CD4-positive, alpha-beta T cell treated with Interleukin-15 for 4 hours (primary cell): ENCODE measurements at places on chromosomes 12 and 14.

DNA sequence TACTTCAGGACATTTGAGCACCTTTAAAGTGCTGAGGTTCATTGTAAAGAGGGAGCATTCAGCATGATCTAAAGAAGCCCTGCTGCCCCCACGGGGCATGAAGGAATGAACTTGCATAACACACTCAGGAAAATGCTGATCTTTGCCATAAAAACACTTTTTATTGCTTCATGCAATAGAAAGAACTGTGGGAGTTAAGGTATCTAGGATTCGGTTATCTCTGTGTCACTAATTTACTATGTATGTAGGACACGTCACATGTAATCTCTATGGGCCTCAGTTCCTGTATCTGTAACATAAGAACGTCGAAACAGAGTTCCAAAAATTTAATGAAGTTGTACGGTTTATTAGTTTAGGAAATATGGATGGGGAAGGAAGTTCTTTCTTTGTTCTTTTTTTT lies 33.0 kb downstream of the BTBD7 start:
- DNase-seq: no peak

GRCh38 chr12:111773801-111774551 lies 7.2 kb downstream of the ALDH2 start:
- DNase-seq: no peak

DNA sequence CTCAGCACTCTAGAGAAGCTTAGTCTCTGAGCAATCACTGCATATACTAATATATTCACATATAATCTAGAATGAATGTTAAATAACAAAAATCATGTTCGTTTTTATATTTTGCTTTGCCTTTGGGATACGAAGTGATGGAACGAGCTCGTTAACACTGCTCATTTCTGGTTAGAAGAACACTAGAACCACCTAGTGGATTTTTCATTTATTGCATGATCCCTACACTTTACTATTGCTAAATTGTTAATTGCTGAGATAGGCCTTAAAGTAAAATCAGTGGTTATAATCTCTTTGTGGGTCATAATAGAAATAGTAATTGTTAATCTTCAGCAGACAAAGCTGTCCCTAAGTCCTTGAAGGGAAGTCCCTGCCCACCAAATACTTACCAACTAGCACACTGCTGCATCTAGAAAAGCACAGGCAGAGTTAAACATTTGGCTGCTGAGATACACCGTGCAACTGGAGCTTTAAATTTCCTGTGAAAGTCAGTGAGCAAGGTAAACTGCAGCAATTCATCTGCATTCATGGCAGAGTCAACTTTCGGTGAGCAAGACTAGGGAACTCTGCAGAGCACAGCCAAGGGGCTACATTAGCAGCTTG lies 353.7 kb downstream of the APAF1 start:
- DNase-seq: peak; percentile 3

GRCh38 chr12:1737652-1738286 lies 46.9 kb downstream of the ADIPOR2 start:
- no peak for DNase-seq

- DNase-seq: no peak
Measured at GRCh38 chr12:64494998-64495729, 43.2 kb downstream of the TBK1 start.

- no peak for DNase-seq
Measured at GRCh38 chr12:95200128-95200894, 17.0 kb downstream of the FGD6 start.

DNA sequence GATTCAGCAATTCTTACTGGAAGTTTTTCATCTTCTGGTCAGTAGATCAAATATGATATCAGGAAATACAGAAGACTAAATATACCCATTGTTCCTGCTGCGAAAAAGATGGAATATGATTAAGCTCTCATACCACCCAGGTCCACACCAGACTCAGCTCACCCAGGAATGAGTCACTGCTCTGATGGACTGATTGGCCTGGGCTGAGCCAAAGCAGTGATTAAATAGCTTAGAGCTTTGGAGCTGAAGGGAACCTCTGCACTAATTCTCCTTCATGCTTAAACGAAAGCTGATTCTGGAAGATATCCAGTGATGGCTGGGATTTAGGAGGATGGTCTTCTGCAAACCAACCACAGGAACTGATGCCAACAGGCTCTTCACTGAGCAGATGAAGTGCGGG lies 62.0 kb upstream of the SYT1 start:
- no peak for DNase-seq

- DNase-seq: no peak
Measured at GRCh38 chr12:100265732-100266584, 921 bp downstream of the DEPDC4 start.

- DNase-seq: no peak
Measured at GRCh38 chr12:15155271-15155670, 65.9 kb downstream of the RERG start.

GRCh38 chr12:122834921-122835749 lies at the start of gene HIP1R:
HIP1R (plus strand) TSS chr12:122835457; CDS start chr12:122835551, 94 bp downstream.
- DNase-seq: peak; percentile 37

GRCh38 chr14:84670796-84671195 lies 859.1 kb upstream of the FLRT2 start:
- DNase-seq: no peak

DNA sequence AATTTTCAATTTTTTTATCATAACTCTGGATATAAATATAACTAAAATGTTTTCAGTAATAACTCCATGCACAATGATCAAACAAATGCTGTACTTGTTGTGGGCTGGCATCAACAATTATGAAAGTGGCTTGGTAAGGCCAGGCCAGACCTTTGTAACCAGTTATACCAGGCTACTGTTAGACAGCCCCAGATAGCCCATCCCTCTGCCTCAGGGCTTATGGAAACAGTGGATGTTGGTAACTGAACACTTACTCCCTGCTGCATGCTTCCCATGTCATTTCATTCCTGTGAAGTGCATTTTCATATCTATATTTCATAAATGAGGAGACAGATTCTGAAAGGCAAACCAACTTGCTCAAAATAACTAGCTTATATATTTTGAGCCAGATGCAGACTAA lies 195.0 kb downstream of the SYT1 start:
- no peak for DNase-seq

DNA sequence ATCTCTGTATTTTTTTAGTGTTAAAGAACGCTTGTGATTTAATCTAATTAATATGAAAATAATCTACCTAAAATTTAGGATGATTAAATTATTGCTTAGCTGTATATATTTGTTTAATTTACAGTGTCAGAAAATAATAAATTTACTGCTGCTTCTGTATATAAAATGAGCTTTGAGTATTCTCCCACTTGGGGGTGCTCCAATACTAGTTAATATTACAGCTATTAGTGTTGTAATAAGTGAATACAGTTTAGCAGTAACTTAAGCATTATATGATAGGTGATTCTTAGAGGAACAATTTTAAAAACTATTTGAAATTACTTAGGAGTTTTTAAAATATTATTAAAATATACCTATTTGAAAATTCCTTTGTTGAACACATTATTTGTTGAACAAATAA lies 62.2 kb downstream of the PAPOLA start:
- DNase-seq: no peak

DNA sequence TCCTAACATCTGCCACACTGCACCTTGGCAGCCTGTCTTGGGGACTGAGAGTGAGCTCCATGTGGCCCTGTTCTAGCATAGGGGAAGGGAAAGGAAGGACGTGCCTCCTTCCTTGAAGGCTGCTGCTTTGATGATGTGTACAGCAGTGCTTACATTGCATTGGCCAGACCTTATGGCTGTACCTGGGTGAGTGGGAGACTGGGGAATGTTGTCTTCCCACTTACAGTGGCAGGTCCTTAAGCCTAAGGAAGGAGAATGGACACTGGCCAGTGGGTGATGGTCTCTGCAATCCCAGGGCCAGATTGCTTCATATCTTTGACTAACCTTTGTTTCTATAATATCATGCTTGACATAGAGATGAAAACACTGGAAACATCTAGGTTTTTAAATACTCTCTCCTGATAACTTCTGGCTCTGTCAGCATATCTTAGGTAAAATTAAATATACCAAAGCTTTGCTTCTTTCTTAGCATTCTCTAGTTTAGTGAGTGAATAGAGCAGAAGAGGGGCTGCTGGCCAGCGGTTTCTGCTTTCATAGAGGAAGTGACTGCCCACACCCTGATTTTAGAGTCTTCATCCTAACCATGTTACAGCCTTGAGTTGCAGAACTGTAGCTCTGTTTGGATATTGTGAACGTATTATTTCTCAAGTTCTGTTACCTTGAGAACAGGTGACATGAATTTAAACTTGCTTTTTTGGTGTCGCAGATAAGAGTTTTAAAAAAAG lies 27.2 kb downstream of the KLC1 start:
- no peak for DNase-seq

DNA sequence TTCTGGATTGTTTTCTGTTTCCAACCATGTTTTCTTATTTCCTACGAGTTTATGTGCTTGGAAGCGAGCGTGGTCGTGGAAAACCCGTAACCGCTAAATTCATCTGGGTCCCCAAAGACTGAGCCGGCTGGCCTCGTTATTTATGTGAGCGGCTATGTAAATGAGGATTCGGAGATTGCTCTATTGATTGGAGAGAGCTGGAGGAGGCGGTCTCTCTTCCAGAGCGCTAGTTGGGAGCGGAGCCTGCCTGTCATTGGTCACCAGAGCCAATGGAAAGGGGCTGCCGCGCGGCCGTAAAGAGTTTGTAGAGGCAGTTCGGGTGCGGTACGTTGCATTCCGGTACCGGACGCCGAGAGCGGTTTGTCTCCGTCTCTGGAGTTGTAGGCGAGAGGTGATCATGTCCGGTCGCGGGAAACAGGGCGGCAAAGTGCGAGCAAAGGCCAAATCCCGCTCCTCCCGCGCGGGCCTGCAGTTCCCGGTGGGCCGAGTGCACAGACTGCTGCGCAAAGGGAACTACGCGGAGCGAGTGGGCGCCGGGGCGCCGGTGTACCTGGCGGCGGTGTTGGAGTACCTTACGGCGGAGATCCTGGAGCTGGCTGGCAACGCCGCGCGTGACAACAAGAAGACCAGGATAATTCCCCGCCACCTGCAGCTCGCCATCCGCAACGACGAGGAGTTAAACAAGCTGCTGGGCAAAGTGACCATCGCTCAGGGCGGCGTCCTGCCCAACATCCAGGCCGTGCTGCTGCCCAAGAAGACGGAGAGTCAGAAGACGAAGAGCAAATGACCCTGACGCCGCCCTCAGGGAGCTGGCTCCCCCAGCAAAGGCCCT lies 29.0 kb downstream of the WBP11 start:
- DNase-seq: peak; percentile 93

DNA sequence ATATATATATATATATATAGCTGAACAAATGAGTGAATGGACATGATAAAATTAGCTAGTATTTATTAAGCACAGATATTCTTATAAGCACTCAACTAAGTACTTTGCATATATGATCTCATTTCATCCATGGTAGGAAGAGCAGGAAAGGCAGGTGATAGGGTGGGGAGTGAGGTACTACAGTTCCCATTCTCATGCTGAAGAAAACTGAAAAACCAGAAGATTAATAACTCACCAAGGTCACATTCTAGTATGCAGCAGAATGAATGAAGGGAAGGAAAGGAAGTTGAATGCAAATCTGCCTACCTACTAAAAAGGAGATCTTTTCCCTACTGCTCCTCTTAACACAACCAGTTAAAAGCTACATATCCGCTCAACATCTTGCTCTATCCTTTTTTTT lies 298.1 kb upstream of the TMPO start:
- DNase-seq: no peak

DNA sequence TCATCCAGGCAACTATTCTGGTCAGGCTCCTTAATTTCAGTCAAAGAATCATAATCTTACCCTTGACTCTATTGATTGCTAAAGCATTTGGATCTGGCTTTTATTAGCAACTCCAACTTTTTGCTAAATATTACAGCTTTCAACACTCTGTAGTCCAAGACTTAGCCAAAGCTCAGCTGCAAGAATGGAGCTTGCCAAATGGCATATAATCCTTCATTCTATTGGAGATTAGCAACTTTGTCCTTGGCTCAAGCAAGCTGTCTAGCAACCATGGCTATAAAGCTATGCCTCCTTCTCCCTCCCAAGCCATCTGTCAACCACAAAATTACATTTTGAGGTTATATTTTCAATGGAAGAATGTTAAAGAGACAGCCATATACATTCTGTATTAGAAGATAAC lies 23.1 kb upstream of the NID2 start:
- no peak for DNase-seq

- peak; percentile 4 for DNase-seq
Measured at GRCh38 chr12:116959845-116960514, 49.2 kb downstream of the FBXW8 start.
